SK-N-SH (cell line): ENCODE measurements at places on chromosomes 13 and 19. TPM values are rescaled to one million over a fixed set of nuclear protein-coding genes. Genes with fewer than 3 reads are reported as not detected.

DNA sequence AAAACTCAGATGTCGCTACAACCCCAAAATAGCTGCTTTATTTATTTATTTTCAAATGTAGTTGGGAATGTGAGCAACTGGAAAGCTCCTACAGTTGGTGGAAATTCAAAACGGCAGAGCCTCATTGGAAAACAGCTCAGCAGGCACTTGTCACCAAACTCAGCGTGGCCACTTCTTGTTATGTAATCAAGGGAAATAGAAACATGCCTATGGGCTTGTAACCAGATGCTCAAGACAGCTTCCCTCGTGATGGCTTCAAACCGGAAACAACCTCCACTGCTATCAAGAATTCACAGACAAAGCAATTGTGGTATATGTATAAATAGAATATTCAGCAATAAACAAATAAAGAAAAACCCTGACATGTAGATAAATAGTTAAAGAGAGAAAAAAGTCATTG is 627.8 kb upstream of the SLC10A2 start:
- no peaks in the 10 kb centered on the region for H3K27me3 ChIP-seq
- no peak for DNase-seq
- H3K4me3 ChIP-seq = no peak overlapping the region

GRCh38 chr19:47899335-47899734 is 13.2 kb upstream of the SULT2A1 start:
- DNase-seq = no peak
- no peak overlapping the region for H3K27ac ChIP-seq
- no peaks in the 10 kb centered on the region for H3K36me3 ChIP-seq
- peaks cover 61% of the 10 kb centered on the region for H3K27me3 ChIP-seq

GRCh38 chr13:103716718-103717117 is 650.5 kb upstream of the SLC10A2 start:
- no peaks in the 10 kb centered on the region for H3K27me3 ChIP-seq
- no peak for DNase-seq

DNA sequence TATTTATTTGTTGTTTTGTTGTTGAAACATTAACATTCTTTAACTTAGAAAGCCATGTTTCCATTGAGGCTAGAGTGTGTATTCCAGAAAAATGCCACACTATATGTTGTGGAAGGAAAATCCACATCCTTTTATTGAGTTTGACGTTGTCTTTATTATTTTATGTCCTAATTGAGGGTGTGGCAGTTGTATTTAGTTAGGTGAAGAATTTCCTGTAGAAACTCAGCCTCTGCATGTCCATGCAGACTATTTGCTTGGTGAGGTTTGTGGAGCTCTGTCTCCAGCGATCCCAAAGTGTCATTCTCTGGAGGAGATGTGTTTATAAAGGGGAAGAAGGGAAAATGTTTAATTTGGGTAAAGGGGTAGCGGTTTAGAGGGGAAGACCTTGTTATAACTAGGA is 46.6 kb downstream of the AKAP11 start:
- H3K4me1 ChIP-seq = no peaks in the 10 kb centered on the region
- H3K27ac ChIP-seq = no peak overlapping the region
- H3K36me3 ChIP-seq = peaks cover 48% of the 10 kb centered on the region
- no peak for DNase-seq
- H3K27me3 ChIP-seq = no peaks in the 10 kb centered on the region
- no peak overlapping the region for H3K4me3 ChIP-seq

DNA sequence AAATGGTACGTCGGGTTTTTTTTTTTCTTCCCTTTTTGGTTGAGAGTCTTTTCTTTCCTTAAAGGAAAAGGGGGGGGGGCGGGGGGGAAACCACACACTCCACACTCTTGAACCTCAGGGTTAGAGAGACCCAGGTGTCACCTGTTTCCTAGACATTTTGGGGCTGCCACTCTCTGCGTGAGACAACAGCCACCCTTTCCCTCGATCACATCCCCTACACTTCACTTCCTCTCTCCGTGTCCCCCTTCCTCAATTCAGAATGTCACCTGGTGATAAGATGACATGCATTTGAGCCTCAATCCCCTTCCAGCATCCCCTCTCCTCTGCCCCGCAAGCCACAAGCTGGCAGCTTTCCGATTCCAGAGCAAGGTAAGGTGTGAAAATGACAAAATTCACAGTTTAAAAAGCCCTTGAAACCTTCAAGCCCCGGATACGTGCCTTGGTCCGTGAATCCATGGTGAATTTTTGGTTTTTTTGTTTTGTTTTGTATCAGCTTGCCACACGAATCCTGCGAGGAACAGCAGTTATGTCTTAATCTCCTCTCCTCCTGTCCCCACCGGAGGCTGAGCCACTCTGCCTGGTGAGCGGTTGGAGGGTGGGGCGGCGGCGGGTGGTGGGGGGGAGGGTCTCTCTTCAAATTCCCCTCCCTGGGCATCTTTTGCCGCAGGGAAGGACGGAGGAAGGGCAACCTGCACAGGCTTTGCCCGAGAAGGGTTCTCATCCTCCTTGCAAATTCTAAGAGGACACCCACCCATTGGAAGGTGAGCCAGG is 4.2 kb downstream of the PTPRS start:
- H3K4me1 ChIP-seq = peaks cover 3% of the 10 kb centered on the region; the same call in 1 of the 2 replicates
- no peaks in the 10 kb centered on the region for H3K36me3 ChIP-seq

The NXNL1 gene
- not detected in 2 replicates for polyA plus RNA-seq

The NOSIP gene
- 101 and 128 TPM in 2 replicates for polyA plus RNA-seq

The ZNF296 gene
- 0.16 and 0.21 TPM in 2 replicates for polyA plus RNA-seq
